Hypothalamus (tissue), 51 donors: ENCODE measurements at places on chromosomes 1 and 21.
A peak's percentile ranks its signal among the peaks of the same experiment; 100 is the strongest.

- DNase-seq = no peak
Observed at GRCh38 chr1:236394879-236395229, 768 bp downstream of the EDARADD start.

DNA sequence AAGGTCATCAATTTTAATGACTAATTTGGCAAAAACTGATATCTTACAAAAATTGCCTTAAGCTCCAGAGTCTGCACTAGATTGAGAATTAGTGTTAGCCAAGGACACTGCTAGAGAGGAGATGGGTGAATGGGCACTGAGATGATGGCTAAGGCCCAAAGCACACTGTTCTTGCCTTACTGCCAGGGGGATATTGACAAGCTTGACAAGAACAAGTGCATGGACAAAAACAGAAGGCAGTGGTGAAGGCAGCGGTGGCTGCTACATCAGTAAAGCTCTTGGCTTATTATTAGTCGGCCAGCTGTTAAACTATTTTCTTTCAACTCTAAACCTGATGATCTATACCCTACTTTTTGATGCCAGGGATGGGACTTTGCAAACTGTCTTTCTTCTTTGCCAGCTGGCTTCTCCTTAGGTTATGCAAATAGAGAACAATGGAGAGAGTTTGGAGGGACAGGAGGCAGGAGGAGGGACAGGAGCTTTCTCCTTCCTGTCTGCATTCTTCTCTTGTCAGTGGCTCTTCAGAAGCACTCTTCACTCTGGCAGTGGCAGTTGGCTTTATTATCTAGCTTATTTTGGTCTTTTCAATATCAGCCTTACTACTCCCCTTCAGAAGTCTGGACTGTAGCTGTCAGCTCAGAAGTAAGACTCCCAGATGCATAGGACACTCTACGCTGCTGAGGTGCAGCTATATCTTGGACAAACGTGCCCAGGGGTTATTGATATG lies 853.5 kb upstream of the TMPRSS15 start:
- no peak for DNase-seq

DNA sequence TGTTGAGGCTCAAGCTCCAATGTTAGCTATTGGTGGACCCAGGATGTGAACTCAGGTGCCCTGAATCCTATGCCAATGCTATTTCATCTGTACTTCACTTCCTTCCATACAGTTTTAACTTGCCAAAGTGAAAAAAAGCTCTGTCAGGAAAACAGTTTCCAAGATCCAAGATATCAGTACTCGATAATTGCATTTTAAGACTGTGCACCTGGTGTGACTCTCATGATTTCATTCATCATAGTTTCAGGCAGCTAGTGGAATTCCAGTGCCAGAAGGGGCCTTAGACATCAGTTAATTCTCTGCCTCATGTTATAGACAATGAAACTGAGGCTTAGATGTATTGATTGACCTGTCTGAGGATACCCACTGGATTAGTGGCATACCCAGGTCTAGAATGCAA lies 26.5 kb upstream of the LEPR start:
- DNase-seq = no peak

DNA sequence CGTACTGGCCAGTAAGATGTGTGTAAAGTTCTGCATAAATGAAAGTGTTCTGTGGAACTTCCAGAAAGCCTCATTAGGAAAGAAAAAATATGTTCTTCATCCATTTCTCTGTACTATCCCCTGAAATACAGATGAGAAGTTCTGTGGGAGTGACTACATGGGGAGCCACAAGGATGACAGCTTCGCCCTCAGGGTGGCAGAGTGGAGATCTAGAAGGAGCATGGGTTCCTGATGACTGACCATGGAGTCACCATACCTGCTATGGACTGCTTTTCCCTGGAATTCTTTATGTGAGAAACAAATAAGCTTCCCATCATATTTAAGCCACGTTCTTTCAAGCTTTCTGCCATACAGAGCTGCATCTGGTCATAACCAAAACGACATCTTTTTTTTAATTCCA lies 113.9 kb upstream of the RGS1 start:
- no peak for DNase-seq

DNA sequence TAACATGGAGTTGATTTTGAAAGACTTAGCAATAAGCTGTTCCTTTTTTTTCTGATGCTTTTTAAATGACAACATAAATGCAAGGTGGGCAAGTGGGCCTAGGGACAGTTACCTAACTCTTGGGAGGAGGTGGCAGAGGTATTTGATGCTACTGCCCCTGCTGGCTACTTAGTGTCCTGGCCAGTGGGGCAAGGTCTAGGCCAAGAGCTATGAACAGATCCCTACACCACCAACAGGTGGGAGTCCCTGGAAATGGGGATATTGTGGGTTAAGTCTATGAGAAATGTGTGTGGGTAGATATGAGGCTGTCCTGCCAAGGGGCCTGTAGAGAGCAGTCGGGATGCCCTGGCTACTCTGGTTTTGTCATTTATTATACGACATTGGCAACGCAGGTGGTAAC lies 31.3 kb upstream of the B3GALT5 start:
- DNase-seq = no peak

DNA sequence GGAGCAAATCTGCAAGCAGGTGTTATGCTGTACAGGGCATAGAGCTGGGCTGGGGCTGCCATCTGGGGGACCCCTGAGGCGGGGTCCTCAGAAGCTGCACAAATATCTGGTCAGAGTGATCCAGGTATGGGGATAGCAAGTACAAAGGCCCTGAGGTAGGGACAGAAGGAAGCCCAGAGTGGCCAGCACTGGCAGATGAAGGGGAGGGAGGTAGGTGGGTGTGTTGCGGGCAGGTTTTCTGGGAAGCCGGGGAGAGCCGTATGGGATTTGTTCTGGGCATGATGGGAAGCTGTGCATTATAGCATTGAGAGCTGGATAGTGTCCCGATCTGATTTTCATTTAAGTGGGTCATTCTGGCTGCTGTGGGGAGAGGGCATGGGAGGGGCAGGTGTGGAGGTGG lies 102.7 kb downstream of the ARHGEF10L start:
- no peak for DNase-seq

GRCh38 chr21:45236481-45236880 lies 51.2 kb downstream of the POFUT2 start:
- DNase-seq = no peak

GRCh38 chr1:184210862-184211261 lies 159.3 kb downstream of the TSEN15 start:
- no peak for DNase-seq

DNA sequence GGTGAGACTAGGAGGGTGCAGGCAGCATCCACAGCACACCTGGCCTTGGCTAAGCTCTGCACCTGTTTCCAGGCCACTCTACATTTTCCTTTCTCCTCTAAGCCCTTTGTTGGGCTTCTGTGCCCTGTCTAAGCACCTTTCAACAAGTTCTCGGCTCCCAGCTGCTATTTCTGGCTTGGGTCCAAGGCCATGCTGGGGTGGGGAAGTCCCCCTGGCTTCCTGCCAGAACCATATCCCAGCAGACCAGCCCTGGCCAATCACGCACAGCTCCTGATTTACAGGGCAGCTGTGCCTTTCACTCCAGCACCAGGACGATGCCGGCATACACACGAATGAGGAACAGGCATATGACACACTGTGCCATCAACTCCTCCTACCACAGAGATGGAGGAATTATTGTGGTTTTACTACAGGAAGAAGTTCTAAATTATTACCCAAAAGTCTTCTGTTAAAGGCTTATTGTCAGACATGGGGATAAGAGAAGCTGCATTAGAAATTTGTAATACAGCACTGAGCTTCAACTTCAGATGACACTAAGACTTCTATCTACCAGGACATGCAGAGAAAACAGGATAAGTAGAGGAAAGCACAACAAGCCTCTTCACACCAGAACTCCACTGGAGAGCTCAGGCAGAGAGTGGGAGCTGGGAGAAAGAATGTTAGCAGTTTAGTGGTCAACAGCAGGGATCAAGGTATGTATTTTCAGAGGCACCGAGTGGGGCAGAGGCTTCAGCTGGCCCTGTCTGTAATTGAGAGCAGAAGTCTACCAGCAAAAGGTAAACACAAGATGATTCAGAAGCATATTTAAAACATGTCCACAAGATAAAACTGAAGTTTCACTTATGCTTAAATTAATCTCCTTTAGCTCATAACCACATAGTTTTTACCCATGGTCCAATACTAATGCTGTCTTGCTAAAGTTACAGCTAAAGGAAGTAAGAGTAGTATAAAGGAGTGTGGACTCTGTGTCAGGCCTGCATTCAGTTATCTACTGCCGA lies 37.4 kb downstream of the TRIT1 start:
- peak; percentile 20 for DNase-seq

DNA sequence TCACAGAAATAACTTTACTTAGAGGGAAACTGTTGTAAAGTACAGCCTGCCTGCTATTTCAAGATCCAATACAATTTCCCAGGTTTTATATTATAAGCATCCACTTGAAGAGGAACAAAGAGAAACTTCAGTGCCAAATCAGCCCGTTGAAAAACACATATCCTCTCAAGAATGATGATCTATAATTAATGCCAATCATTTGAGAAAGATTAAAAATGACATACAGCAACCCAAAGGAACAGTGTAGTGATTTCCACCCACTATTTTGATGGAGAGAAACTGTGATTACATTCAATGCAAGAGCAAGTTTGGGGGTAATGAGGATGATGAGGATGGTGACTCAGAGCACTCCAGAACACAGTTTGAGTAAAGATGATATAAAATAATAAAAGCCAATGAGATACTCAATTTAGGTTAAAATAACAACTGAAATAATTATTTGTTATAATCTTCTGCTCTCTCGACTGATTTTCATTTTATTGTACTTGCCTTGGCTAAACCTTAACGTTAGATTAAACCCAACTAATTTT lies 715.5 kb downstream of the NCAM2 start:
- DNase-seq = no peak

GRCh38 chr1:113858418-113858817 lies 13.1 kb downstream of the PTPN22 start:
- DNase-seq = no peak

GRCh38 chr1:19395678-19396192 lies 83.6 kb downstream of the SLC66A1 start:
- no peak for DNase-seq

- DNase-seq = no peak
Observed at GRCh38 chr21:41068496-41068895, 99.5 kb upstream of the BACE2 start.

GRCh38 chr1:17412093-17412870 lies 27.2 kb downstream of the RCC2 start:
- no peak for DNase-seq

- DNase-seq = no peak
Observed at GRCh38 chr1:72915581-72915980, 633.2 kb upstream of the NEGR1 start.

DNA sequence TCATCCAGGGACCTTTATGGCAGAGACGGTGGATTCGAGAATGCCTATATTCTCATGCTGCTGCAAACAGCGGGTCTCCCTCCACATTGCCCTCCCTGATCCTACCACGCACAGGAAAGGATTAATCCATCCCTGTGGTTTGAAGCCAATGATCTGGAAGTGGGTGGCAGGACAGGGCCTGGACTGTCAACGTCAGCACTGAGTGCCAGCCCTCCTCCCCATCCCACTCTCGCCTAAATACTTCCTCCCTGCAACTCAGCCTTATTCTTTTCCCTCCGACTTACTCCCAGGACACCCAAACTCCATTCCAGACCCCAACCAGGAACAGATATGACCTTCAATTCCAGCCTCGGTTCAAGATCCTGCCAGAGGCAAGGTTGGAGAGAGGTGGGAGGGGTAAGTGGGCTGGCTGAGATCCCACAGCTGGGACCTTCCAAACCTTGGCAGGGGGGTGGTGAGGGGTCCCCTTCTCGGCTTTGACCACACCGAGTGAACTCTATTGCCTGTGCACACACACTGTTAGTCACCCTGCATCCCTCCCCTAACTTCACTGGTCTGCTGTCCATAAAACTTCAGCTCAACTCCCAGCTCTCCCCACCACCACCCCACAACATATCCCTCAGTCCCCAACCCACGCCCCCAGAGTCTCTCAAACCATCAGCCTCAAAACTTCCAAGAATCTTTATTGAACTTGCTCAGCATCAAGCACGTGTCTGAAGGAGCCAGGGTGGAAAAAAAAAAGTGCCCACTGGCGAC lies 2.4 kb upstream of the S100A5 start:
- no peak for DNase-seq

GRCh38 chr1:202835548-202836072 lies 24.9 kb downstream of the PCAT6 start:
- no peak for DNase-seq

DNA sequence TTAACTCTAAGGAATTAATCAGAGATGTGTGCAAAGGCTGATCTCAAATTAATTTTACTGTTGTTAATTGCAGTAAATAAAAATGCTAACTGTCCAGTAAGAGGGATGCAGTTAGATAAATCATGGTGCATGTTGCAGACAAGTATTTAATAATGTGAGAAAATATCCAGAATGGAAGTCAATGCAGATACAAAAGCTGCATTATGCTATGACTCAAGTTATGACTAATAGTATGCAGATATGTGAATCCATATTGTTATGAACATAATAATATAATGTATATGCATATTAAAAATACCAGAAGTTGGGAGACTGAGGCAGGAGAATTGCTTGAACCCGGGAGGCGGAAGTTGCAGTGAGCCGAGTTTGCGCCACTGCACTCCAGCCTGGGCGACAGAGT lies 21.4 kb downstream of the RNASEL start:
- no peak for DNase-seq

GRCh38 chr1:202245391-202245790 lies 51.8 kb downstream of the LGR6 start:
- no peak for DNase-seq

DNA sequence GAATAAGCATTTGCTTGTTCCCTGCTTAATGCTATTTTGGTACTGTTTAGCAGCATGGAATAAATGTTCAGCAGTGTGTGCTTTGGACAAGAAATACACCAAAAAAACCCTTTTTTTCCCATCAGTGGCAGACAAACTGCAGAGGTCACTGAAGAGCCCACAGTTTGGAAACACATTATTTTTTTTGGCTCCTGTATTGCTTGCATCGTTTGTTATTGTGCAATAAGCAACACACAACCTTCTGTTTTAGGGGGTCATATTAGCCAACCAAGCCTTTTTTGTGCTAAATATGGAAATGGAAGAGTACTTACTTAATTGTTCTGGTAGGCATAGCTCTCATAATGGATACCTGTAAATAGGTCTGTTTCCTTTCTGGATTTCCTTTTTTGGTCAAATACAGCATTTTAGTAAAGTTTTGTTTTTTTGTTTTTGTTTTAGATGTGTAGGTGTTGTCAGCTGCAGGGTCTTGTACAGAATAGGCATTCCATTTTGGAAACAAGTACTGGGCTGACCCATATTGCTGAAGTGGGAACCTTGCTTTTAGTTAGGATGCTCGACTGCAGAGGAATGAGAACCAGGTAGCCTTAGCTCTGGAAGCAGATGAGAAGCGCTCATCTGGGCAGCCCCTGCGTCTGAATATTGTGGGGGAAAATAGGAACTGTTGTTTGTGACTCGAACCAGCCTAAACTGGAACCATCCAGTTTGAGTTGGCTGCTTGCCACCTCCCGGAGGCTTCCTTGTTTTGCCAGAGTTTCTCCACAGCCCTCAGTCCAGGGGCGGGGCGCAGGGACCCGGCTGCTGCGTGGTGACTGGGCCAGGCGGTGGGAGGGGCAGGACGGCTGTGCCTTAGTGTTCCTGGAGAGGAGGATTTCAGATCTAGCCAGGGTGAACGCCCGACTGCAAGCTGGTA lies 38.4 kb downstream of the SPEN start:
- peak; percentile 72 for DNase-seq
